ENCODE measurements at places on chromosomes 4 and X. TPM values are rescaled to one million over a fixed set of nuclear protein-coding genes. Genes with fewer than 3 reads are reported as not detected.

The HPGD gene
- not detected for total RNA-seq

The POU3F4 gene
- not detected for total RNA-seq

The SPANXN3 gene
- total RNA-seq, result not detected

The CXXC4 gene
- total RNA-seq, result 0.17 TPM

The PGAM4 gene
- total RNA-seq, result not detected

The REELD1 gene
- not detected for total RNA-seq

The AKAP4 gene
- not detected for total RNA-seq

The PPA2 gene
- 76.9 TPM for total RNA-seq

The TMEM128 gene
- total RNA-seq, result 18.3 TPM

The TMSB15A gene
- 64.7 TPM for total RNA-seq

The SMR3B gene
- total RNA-seq, result not detected

The HSFX3 gene
- total RNA-seq, result not detected

The HOPX gene
- 33.6 TPM for total RNA-seq

The ASB12 gene
- total RNA-seq, result 0.17 TPM

The SASH3 gene
- total RNA-seq, result not detected

The PIR gene
- 7.7 TPM for total RNA-seq

The ADGRG4 gene
- not detected for total RNA-seq

The HSPA4L gene
- total RNA-seq, result 3.6 TPM

Data from bronchus fibroblast of lung (primary cell).